ENCODE measurements at places on chromosomes 1 and 21. TPM values are rescaled to one million over a fixed set of nuclear protein-coding genes. Genes with fewer than 3 reads are reported as not detected.
A peak's percentile ranks its signal among the peaks of the same experiment; 100 is the strongest.

Gene CCDC185
- total RNA-seq, result not detected

DNA sequence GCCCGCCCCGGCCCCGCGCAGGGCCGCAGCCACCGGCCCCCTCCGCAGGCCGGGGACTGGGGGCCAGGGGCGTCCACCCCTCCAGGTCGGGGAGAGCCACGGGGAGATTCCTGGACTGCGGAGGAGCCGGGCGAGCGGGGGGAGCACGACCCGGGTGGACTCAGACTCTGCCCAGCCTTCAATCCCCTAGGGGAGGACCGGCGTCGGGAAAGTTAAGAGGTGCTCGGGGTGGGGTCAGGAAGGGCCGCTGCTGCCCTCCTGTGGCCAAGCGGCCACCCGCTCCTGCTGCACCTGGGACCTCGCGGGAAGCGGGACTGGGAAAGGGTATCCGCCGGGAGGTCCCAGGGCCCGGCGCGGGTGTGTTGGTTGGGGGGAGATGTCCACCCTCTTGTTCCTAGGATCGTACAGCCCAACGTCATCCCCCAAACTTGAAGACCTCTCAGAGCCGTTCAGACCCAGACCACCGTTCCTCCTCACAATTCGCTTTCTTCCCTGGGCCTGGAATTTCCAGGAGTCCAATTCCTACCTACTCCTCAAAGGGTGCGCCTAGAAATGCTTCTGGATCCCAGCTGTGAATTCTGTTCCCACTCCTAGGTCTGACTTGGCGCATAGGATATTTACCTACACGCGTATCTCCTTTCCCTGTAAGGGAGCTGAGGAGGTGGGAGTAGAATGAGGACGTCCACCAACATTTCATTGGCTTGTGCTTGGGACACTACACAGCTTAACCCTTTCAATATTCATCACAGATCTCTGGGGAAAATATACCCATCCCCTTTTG is 484 bp upstream of the RHOC start:
- DNase-seq, result peak; percentile 97

DNA sequence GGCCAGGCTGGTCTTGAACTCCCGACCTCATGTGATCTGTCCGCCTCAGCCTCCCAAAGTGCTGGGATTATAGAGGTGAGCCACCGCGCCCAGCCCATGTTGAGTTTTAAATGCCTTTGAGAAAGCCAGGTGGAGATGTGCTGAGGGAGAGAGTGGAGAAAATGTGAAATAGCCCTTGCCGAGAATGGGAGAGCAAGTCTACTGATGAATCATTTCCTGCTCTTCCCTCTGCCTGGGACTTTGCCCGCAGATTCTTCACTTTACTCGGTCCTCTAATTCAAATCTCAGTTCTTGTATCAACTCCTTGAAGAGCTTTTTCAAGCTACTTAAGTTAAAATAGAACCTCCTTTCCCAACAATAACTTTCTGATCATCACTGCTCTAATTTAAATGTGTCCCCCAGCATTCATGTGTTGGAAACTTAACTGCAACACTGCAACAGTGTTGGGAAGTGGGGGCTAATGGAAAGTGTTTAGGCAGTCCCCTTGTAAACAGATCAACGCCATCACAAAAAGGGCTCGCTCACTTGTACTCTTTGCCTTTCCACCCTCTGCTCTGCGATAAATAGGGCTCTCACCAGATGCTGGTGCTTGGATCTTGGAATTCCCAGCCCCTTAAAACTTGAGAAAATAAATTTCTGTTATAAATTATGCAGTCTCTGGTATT is 27.8 kb downstream of the OSBPL9 start:
- no peak for DNase-seq

DNA sequence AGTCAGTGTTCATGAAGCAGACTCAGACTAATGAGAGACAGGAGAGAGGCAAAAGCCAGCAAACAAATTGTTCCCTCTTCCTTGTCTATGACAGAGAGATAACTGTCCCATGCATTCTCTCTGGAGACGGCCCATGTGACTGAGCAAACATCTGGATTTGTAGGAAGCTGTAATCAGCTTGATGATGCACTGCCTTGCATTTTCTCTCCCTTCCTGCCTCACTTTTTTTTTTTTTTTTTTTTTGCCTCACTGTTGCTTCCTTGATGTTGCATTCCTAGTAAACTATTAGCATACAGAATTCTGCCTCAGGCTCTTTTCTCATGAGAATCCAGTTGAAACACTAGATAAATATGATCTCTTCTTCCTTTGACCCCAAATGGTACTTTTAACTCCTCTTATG is 134.5 kb downstream of the HHIPL2 start:
- no peak for DNase-seq

Gene KDM5B
- 219 TPM for total RNA-seq

DNA sequence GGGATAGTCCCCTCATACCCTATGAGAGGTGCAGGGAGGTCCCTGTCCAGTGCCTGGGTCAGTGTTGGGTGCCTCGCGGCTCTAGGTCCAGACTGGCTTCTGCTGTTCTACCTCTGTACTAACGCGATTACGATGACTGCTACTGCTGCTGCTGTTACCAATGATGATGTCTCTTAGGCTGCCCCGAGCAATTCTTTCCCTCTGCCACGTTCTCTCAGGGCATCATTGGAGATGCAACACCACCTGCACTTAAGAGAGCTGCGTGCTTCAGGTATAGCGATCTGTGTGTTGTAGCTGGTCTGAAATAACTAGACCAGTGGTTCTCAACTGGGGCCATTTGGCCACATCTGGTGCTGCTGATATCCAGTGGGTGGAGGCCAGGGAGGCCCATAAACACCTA is 36.9 kb downstream of the KAZN start:
- no peak for DNase-seq

Gene NIT1
- total RNA-seq, result 51.0 TPM

- DNase-seq, result no peak
Observed at GRCh38 chr1:240056350-240056749, 35.3 kb upstream of the FMN2 start.

DNA sequence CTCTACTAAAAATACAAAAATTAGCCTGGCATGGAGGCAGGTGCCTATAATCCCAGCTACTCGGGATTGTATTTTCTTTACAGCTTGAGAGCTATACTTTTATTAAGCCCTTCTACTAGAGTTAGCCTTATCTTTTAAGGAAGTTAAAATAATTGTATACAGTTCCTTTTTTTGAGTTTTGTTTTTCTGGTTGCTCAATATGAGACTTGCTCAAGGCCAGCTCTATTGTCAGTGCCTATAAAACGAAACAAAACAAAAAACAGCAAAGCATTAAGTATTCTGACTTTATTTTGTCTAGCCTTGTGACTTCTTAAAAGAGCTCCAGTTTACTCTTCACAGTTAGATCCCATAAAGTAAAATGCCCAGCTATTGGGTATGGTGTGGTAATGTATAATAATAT is 17.2 kb downstream of the PKN2 start:
- no peak for DNase-seq

DNA sequence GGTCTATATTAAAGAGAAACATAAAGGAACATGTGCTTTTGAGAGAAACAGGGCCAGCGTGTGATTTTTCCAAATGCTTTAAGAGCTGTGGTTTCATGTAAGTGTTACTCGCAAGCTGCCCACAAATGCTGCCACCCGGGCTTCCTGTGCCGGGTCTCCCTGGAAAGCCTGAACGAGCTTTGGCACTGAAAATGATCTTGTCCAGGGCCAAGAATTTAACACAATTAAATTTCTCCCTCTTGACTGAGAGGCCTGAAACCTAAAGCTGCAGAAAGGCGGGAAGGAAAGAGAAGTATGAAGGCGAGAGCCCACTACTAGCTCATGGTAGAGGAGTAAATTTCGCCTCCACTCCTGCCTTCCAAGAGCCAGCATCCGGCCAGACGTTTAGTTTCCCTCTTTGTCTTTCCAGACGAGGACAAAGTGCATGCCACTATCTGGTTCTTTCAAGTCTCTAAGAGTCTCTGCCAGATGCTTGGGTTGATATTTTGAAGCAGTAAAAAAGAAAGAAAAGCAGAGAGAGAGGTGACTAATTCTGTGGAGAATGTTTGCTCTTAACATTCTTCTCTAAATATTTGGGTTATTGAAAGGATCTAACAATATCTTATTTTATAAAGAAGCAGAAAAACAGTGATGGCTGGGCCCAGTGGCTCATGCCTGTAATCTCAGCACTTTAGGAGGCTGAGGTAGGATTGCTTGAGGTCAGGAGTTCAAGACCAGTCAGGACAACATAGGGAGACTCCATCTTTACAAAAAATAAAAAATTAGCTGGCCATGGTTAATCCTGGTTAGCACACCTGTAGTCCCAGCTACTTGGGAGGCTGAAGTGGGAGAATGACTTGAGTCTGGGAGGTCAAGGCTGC is 100.0 kb upstream of the HNRNPU start:
- DNase-seq, result no peak

- DNase-seq, result no peak
Observed at GRCh38 chr1:183414365-183414764, 3.8 kb downstream of the NMNAT2 start.

DNA sequence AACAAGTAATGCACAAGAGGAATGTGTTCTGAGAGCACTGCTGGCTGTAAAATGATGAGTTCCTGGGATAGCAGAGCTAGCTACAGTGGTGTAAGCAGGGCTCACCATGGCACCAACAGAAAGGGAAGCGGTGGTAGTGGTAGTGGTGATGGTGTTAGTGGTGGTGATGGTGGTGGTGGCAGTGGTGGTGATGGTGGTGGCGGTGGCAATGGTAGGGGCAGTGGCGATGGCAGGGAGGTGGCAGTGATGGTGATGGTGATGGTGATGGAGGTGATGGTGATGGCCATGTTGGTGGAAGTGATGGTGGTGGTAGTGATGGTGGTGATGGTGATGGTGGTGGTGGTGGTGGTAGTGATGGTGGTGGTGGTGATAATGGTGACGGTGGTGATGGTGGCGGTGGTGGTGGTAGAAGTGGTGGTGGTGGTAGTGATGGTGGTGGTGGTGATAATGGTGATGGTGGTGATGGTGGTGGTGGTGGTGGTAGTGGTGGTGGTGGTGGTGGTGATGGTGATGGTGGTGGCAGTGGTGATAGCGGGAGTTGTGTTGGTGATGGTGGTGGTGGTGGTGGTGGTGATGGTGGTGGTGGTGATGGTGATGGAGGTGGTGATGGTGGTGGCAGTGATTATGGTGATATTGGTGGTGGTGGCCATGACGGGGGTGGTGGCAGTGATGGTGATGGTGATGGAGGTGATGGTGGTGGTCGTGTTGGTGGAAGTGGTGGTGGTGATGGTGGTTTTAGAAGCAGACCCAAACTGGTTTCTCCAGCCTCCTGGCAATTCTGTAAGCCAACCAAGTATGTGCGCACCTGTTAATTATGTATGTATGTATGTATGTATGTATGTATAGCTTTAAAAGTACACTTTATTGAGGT is 254.1 kb downstream of the TRABD2B start:
- no peak for DNase-seq

GRCh38 chr1:75765697-75766355 is 20.2 kb upstream of the RABGGTB start:
- DNase-seq, result no peak

GRCh38 chr1:58528518-58528917 is 18.0 kb downstream of the OMA1 start:
- DNase-seq, result no peak

GRCh38 chr1:26028490-26028980 is 7.0 kb downstream of the EXTL1 start:
- no peak for DNase-seq

Gene KIRREL1
- total RNA-seq, result 20.6 TPM

DNA sequence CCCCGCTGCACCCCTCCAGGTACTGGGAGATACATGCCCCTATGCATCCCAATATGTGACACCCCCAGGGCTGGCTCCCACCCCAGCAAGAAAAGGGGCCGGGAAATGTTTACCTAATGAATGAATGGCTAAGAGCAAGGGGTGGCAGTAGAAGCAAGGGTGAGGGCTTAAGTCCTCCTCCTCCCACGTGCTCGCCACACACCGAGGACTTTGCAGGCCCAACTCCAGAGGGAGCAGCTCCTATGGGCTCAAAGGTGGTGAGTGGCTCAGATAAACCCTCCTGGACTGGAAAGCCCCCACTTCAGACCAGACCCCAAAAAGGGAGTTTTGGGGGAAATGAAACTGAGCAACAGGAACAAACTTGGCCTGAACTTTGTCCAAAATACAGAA is 11.4 kb downstream of the SLC45A3 start:
- DNase-seq, result no peak

DNA sequence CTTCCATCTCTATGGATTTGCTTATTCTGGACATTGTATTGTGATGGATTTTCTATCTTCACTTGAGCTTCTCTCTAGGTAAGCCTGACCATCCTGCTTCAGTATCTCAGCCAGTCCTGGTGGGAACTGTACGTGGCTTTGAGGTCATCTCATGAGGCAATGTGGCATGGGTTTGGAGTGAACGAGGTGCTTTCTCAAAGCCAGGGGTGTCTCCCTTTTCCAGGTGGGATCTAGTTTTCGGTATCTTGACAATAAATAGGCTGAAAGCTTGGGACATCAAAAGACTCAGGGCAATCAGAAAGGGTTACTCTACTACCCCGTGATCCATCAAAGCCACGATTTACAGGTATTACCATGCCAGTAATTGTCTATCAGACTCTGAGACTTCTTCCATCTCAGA is 40.8 kb downstream of the AZIN2 start:
- peak; percentile 13 for DNase-seq

DNA sequence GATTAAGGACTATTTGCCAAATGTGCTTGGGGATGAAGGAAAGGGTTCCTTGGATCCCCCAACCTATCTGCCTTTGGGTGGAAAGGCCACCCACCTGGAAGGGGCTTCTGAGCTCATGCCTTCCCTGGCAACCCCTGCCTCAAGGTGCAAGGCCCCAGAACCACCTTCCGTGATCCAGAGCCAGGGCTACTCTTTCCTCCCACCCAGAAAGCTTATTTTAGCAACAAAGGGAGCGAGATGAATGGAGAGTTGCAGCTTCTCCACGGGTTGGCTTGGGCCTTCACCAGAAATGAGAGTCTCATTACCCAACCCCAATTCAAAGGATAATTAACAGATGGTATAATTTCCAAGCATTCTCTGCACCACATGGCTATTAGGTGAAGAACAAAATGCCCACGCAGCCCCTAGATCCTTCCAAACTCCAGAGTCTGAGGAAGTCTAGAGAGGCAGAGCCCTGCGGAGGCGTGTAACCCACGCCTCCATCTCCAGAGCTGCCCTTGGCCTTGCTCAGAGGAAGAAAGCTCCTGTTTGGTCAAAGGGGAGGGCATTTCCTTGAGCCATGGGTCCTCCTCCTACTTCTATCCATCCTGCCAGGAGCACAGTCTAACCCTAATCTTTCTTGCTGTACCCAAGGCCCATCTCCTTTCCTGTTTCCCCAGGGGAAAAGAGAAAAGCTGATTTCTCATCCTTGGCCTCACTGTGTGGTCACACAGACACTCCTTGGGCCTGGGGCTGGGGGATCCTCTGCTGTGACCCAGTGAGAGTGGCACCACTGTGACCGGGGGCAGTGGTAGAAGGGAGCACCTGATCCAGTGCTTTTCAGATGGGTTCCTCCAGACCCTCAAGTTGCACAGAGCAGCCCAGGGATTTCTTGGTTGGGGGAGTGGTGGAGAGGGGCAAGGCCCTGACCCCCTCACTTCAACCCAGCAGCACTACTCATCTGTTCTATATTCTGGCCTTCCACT is 1.7 kb upstream of the CELSR2 start:
- no peak for DNase-seq

GRCh38 chr1:15153842-15154479 is 414 bp downstream of the TMEM51 start:
- DNase-seq, result peak; percentile 92

- DNase-seq, result no peak
Observed at GRCh38 chr1:179046808-179047635, 21.3 kb downstream of the FAM20B start.

Gene PAPPA2
- total RNA-seq, result 1.6 TPM
